Fibroblast of lung (primary cell): ENCODE measurements at places on chromosomes 3 and 15.
A peak's percentile ranks its signal among the peaks of the same experiment; 100 is the strongest.

DNA sequence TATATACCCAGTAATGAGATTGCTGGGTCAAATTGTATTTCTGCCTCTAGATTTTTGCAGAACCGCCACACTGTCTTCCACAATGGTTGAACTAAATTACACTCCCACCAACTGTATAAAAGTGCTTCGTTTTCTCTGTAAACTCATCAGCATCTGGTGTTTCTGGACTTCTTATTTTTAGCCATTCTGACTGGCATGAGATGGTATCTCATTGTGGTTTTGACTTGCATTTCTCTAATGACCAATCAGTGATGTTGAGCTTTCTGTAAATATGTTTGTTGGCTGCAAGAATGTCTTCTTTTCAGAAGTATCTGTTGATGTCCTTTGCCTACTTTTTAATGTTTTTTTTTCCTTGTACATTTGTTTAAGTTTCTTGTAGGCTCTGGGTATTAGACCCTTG is 182.9 kb upstream of the TRIM42 start:
- no peaks in the 10 kb centered on the region for H3K27me3 ChIP-seq
- H3K36me3 ChIP-seq, result no peaks in the 10 kb centered on the region
- no peaks in the 10 kb centered on the region for H3K4me1 ChIP-seq
- no peak overlapping the region for H3K4me3 ChIP-seq
- H3K27ac ChIP-seq, result no peak overlapping the region

- no peak overlapping the region for H3K27ac ChIP-seq
- DNase-seq, result no peak
- H3K36me3 ChIP-seq, result no peaks in the 10 kb centered on the region
- H3K4me3 ChIP-seq, result no peak overlapping the region
These were observed 89.0 kb upstream of the PFN2 start for GRCh38 chr3:150059729-150060128.

DNA sequence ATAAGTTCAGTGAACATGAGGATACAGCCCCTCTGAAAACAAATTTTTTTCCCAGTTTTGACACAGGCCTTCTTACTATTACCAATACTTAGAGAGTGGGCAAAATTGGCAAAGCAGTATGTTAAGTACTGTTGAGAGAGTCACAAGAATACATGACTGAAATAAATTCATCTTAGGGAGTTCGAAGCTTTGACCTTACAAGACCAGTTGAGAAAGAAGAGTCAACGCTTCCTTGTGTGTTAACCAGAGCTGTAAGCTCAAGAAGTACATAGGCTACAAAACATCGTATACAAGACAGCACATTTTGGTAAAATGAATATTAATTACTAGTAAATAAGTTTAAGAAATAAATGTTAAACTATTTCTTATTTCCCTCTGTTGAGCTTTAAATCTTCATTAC is 164.4 kb upstream of the RORA start:
- no peak for DNase-seq
- no peak overlapping the region for H3K4me3 ChIP-seq
- H3K27me3 ChIP-seq, result no peaks in the 10 kb centered on the region
- no peaks in the 10 kb centered on the region for H3K4me1 ChIP-seq
- H3K36me3 ChIP-seq, result no peaks in the 10 kb centered on the region

DNA sequence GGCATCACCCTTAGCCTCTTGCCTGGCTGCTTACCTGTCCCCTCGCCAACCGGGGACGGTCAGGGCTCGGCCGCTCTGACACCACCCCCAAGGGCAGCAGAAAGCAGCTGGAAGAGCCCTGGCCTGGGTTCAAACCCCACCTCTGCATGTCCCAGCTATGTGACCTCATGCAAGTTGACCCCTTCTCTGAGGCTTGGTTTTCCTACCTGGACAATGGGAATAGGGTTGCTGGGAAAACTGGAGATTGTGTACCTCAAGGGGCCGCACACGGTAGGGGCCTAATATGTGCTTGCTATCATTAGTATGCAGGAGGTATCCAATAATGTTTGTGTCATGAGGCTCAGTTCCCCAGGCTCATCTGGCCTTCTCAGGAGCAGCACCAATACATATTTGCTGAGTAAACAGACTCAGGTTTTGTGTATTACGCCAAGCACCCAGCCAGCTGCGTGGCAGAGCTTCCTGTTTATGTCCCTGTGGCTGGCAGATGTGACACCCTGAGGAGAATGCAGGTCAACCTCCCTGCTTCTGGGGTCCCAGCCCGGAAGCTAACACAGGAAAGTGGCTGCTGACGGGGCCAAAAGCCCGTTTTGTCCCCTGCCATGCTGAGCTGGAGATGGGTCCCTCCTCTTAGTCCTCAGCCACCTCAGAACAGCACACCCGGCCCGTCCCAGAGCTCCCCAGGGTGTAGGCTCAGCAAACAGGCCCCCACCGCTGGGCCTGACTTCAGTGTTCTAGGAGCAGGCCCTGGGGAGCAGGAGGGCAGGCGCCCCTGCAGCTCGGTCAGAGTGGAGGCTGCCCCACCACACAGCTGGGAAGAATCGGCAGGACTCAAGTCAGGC is 29.7 kb downstream of the PLXND1 start:
- H3K36me3 ChIP-seq, result peaks cover 25% of the 10 kb centered on the region
- H3K27ac ChIP-seq, result no peak overlapping the region
- peaks cover 2% of the 10 kb centered on the region for H3K4me1 ChIP-seq
- no peak overlapping the region for H3K4me3 ChIP-seq

GRCh38 chr3:8887435-8888300 is 75.6 kb downstream of the RAD18 start:
- H3K4me1 ChIP-seq, result peaks cover 24% of the 10 kb centered on the region
- H3K27me3 ChIP-seq, result no peaks in the 10 kb centered on the region
- peak overlapping the region; percentile 46 for H3K27ac ChIP-seq

GRCh38 chr3:45759851-45760250 is 36.5 kb downstream of the SLC6A20 start:
- DNase-seq, result no peak
- no peaks in the 10 kb centered on the region for H3K36me3 ChIP-seq
- peaks cover 3% of the 10 kb centered on the region for H3K27me3 ChIP-seq
- H3K27ac ChIP-seq, result no peak overlapping the region
- no peaks in the 10 kb centered on the region for H3K4me1 ChIP-seq

- peaks cover 58% of the 10 kb centered on the region for H3K4me1 ChIP-seq
- H3K27ac ChIP-seq, result peak overlapping the region; percentile 95
- H3K36me3 ChIP-seq, result peaks cover 1% of the 10 kb centered on the region
- DNase-seq, result peak; percentile 34
- no peaks in the 10 kb centered on the region for H3K27me3 ChIP-seq
- no peak overlapping the region for H3K4me3 ChIP-seq
These were observed 117.8 kb downstream of the XXYLT1 start for GRCh38 chr3:195153130-195153529.

GRCh38 chr3:151387432-151387831 is 2.9 kb upstream of the P2RY12 start:
- no peaks in the 10 kb centered on the region for H3K36me3 ChIP-seq
- no peak overlapping the region for H3K27ac ChIP-seq
- H3K4me3 ChIP-seq, result no peak overlapping the region
- no peak for DNase-seq

DNA sequence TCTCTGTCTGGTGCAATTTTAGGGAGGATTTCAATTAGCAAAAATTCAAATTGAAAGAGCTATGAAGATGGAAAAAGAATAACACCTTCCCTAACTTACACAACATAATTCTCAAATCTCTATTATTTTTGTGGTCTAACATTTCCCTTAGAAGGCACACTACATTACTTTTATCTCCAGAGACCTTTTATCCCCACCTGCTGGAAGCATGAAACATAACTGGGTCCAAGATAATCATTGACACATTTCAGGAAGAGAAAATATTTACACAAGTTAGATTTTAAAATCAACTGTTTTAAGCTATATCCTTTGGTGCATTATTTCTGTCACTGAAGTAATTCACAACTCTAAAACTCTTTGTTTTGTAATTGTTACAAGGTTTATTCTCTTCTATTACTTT is 779.5 kb downstream of the ROBO1 start:
- DNase-seq, result peak; percentile 28
- no peak overlapping the region for H3K27ac ChIP-seq
- H3K4me1 ChIP-seq, result no peaks in the 10 kb centered on the region

GRCh38 chr15:64009798-64010261 is 36.5 kb downstream of the DAPK2 start:
- H3K4me1 ChIP-seq, result peaks cover 13% of the 10 kb centered on the region
- peak; percentile 74 for DNase-seq
- no peaks in the 10 kb centered on the region for H3K36me3 ChIP-seq
- H3K27ac ChIP-seq, result no peak overlapping the region

DNA sequence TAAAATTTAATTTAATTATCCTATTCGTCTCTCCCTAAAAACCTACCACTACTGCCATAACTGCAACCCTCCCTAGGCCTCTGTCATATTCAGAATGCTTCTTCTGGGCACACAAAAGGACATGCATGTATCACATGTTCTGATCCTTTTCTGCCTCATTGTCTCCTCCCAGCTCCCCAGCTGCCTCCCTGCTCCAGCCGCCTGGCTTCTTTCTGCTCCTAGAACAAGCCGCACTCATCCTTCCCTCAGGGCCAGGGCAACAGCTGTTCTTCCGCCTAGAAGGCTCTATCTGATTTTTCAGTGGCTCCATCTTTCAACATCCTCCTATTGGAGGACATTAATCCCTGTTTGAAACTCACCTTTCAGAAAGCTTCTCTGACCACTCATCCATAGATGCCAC is 38.6 kb downstream of the TMED3 start:
- DNase-seq, result no peak
- no peak overlapping the region for H3K27ac ChIP-seq
- no peak overlapping the region for H3K4me3 ChIP-seq
- no peaks in the 10 kb centered on the region for H3K4me1 ChIP-seq
- H3K36me3 ChIP-seq, result no peaks in the 10 kb centered on the region

DNA sequence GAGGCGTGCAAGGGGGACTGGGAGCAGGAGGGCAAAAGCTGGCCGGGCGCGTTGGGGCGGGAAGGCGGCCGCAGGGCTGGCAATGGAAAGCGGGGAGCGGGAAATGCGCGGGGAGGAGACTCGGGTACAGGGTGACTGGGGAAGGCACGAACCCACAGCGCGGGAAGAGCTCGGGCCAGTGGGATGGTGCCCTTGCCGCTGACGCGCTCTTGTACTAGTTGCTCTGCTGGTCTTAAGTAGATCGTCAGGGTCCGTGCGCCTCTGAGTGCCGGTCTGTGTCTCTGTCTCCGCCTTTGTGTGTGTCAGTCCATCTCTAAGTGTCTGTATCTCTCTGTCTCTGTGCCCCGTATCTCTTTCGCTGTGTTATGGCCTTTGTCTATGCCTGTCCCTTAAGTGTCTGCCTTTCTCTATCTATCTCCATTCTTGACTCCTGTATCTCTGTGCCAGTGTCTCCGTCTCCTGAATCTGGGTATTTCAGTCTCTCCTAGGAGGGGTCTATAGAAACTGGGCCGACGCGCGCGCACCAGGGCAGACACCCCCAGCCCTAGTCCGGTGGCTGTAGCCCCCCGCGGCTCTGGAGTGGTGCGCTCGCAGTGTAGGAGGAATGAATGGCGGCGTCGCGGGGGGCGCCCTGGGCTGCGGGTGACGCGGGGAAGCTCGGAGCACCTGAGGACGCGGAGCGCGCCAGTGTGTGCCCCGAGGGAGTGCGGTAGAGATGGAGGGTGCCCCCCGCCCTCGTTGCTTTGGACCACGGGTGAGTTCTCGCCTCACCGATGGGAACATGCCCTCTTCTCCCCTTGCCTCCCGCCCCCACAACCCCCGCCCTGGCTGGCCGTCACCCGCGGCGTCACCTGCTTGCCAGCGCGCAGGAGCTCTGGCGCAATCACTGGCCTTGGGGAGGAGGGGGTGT is 756 bp upstream of the CAMK2N2 start:
- peaks cover 5% of the 10 kb centered on the region for H3K4me1 ChIP-seq
- H3K27me3 ChIP-seq, result peaks cover 32% of the 10 kb centered on the region
- H3K36me3 ChIP-seq, result no peaks in the 10 kb centered on the region
- H3K4me3 ChIP-seq, result peak overlapping the region; percentile 47

DNA sequence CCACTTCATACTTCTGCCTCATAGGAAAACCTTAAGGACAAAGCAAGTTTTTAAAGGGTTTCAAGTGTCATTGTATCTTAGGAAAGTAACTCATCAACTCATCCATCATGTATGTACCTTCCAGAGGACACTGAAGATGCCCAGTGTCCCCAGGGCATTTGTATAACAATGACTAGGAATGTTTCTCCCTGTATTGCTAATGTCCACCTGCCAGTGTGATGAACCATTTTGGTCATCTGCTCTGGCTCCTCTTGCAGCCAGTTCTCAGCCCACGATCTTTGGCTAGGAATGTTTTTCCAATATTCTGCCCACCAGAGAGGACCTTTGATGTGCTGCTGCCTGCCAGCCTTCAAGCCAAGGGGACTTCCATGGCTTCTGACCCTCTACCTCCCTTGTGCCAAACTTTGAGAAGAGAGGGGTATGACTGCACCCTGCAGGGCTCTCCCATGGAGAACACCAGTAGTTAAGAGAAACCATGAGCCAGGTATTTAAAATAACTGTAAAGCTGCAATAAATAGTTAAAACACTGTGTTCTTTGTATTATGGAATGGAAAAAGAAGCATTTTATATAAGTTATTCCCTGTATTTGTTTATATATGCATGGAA is 11.4 kb downstream of the LMOD3 start:
- H3K4me3 ChIP-seq, result no peak overlapping the region
- H3K27ac ChIP-seq, result no peak overlapping the region
- no peaks in the 10 kb centered on the region for H3K36me3 ChIP-seq
- H3K27me3 ChIP-seq, result no peaks in the 10 kb centered on the region
- peaks cover 4% of the 10 kb centered on the region for H3K4me1 ChIP-seq

GRCh38 chr3:193909387-193909786 is 226.6 kb upstream of the HES1 start:
- no peaks in the 10 kb centered on the region for H3K36me3 ChIP-seq
- H3K4me1 ChIP-seq, result no peaks in the 10 kb centered on the region
- H3K27me3 ChIP-seq, result peaks cover 2% of the 10 kb centered on the region

- H3K4me1 ChIP-seq, result no peaks in the 10 kb centered on the region
- H3K27me3 ChIP-seq, result no peaks in the 10 kb centered on the region
- no peak for DNase-seq
- H3K36me3 ChIP-seq, result no peaks in the 10 kb centered on the region
- H3K4me3 ChIP-seq, result no peak overlapping the region
- H3K27ac ChIP-seq, result no peak overlapping the region
These were observed 30.8 kb downstream of the P2RY1 start for GRCh38 chr3:152865668-152866245.
